ENCODE measurements at places on chromosomes 1 and 21.

- no peak for DNase-seq
- no peaks in the 10 kb centered on the region for H3K36me3 ChIP-seq
- no peak overlapping the region for H3K27ac ChIP-seq
- H3K4me3 ChIP-seq: no peak overlapping the region
These were observed 60.7 kb downstream of the ACBD3 start for GRCh38 chr1:226125831-226126230.

DNA sequence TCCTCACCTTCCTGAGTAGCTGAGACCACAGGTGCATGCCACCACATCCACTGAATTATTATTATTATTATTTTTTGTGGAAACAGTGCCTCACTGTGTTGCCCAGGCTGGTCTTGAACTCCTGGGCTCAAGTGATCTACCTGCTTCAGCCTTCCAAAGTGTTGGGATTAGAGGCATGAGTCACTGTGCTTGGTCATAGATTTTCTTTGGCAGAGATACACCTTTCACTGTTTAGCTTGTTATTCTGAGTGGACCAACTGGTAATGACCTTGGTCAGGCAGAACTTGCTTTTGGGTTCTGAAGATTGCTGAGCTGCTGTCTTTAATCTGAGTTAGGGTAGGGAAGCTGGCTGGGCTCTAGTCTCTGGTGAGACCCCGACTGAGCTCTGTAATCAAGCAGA is 66.8 kb downstream of the DNAH14 start:
- no peak overlapping the region for H3K27ac ChIP-seq
- no peaks in the 10 kb centered on the region for H3K36me3 ChIP-seq
- H3K27me3 ChIP-seq: no peaks in the 10 kb centered on the region
- no peak overlapping the region for H3K4me3 ChIP-seq

DNA sequence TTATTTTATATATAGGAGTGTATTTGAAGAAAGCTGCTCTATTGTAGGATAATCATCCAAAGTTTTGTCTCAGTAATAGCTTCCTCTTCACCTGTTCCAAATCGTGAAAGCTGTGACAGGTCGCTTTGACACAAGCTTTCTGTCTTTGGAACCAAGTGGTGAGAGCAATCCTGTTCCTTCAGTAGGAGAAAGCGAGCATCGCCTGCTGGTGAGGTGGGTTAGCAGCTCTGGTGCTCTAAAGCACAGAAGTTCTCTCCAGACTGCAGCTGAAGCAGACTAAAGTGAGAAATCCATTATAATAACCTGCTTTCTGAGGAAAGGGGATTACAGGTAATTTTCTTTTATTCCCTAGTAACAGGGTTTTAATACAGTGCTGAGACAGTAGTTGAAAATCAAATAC is 803.8 kb downstream of the ADGRL2 start:
- no peaks in the 10 kb centered on the region for H3K4me1 ChIP-seq
- H3K27me3 ChIP-seq: no peaks in the 10 kb centered on the region
- H3K27ac ChIP-seq: no peak overlapping the region

DNA sequence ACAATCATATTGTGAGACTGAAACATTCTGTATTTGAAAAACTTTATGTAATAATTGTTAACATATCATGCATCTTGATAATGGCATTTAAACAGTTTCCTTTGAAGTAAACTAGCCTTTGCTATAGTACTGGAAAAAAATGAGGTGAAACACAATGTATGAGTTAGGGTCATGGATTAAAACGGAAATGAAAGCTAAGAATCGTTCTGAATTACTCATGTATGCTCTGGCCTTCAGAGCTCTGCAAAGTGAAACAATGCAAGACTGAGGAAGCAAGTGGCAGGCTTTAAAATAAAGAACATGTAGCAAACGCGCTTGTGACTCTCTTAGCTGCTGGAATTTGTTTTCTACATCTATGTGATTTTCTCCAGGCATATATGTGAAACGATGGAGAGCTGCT is 317.1 kb downstream of the DPYD start:
- no peak overlapping the region for H3K4me3 ChIP-seq
- no peaks in the 10 kb centered on the region for H3K27me3 ChIP-seq
- no peak for DNase-seq
- H3K27ac ChIP-seq: no peak overlapping the region
- H3K36me3 ChIP-seq: no peaks in the 10 kb centered on the region
- H3K4me1 ChIP-seq: no peaks in the 10 kb centered on the region

DNA sequence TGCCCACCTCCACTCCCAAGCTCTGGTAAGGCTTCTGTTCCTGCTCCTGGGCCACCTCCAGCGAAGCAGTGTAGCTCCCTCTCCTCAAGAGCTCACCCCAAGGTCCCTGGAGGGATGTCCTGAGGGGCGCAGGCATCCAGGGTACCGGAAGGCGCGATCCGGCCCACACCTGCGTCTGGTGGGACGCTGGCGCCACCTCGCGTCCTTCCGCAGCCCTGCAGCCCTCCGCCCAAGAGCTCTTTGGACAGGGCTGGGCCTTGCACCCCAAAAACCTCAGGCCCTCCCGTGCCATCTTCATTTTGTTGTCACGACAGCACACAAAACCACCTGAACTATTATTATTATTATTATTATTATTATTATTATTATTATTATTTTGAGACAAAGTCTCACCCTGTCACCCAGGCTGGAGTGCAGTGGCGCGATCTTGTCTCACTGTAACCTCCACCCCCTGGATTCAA is 49.2 kb upstream of the PAX7 start:
- no peaks in the 10 kb centered on the region for H3K4me1 ChIP-seq
- H3K36me3 ChIP-seq: no peaks in the 10 kb centered on the region
- H3K4me3 ChIP-seq: no peak overlapping the region
- no peak overlapping the region for H3K27ac ChIP-seq
- peak; percentile 43 for DNase-seq

- H3K27me3 ChIP-seq: no peaks in the 10 kb centered on the region
- H3K36me3 ChIP-seq: peaks cover 52% of the 10 kb centered on the region
- DNase-seq: no peak
- H3K4me1 ChIP-seq: no peaks in the 10 kb centered on the region
- H3K27ac ChIP-seq: no peak overlapping the region
These were observed 13.7 kb downstream of the SDHB start for GRCh38 chr1:17040135-17040534.

Measured in natural killer cell (primary cell).